COLO829 (cell line): ENCODE measurements at places on chromosomes 7 and 10.

DNA sequence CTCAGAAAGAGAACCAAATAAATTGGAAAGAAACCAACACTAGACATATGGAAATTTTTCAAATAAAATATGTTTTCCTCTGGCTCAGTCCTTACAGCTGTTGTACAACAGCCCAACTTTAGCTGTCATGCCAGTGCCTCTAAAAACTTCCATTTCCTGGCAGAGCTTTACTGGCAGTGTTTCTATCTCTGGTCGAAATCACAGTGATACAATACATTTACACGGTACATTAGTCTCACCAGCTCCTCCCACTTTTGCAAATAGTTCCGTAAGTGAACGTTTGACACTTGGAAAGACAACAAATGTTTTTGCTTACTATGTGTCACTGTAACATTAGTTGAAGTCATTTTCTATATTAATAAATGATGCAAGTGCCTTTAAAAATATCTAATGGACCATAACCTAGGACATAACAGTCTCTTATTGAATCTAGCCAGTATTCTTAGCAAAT is 29.8 kb downstream of the BCAP29 start:
- DNase-seq, result no peak

DNA sequence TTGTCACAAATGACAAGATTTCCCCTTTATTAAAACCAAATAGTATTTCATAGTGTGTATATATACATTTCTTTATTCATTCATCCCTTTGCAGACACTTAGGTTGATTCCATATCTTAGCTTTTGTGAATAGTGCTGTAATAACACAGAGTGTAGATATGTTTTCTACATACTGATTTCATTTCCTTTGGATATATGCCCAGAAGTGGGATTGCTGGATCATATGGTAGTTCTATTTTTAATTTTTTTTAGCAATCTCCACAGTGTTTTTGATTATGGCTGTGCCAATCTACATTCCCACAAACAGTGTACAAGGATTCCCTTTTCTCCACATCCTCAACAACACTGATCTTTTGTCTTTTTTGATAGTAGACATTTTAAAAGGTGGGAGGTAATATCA is 46.4 kb downstream of the CSTF2T start:
- DNase-seq, result no peak

DNA sequence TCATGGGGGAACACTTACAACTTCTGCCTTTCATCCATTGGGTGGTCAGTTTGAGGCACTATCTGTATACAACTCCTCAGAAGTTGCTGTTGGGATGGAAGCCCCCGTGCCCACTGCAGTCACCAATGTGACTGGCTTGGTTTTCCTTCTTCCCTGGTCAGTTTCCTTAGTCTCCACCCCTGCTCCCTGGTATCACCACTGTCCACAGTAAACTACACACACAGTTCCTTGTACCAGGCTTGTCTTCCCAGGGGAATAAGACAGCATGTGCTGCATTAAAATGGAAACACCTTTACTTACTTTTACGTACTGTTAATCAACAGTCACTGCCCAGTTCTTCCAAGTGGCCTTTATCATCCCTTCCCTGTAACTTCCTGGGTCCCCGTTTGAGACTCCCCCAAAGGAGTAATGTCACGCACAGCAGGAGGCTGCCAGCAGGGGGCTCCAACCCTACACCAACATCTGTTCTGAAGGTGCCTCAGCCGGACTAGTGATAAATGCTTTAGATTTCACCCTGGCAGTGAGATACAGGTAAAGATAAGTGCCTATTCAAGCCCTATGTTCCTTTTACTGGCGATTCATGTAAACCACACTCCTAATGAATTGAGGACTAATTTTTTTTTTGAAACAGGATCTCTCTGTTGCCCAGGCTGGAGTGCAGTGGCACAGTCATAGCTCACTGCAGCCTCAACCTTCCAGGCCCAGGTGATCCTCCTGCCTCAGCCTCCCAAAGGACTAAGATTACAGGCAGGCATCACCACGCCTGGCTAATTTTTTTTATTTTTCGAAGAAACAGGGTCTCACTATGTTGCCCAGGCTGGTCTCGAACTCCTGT is 45.3 kb upstream of the PIK3AP1 start:
- DNase-seq, result peak; percentile 25

DNA sequence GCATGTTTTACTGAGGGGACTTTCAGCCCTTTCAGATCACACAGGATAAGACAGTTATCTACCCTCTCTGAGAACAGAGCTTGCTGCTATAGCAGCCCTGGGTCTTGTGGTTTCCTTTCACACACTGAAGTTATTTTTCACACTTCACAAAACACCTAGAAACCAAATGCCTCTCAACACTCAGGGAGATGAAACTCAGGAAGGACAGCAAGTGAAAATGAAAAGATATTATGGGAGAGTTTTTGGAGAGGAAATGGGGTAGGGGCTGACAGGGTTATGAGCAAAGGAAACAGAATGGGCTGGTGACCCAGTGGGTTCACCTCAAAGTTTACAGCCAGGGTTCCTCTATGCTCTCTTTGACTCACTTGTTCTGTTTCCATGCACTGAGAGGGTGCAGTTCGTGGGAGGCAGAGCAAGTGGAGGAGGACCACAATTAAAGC is 17.0 kb upstream of the GIMAP2 start:
- no peak for DNase-seq

GRCh38 chr7:6130007-6130587 is 98.9 kb downstream of the ANKRD61 start:
- no peak for DNase-seq

DNA sequence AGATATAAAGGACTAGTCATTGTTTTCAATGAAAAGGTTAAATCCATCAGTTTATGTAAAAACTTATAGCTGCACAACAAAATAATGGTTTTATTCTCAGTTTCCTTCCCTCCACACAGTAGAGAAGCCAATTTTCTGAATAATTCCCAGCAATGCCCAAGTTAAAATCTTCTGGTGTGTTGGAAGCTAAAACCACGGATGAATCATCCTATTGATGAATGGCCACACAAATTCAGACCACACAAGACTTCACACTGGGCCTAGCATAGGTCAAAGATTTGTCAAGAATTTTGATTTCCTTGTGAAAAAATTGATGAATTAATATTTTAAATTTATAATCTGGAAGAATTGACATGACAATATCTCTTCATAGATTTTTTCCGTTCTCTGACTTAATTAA is 617.6 kb downstream of the INHBA start:
- peak; percentile 66 for DNase-seq
